ENCODE measurements at places on chromosomes 6 and 20.

- DNase-seq: no peak
Observed at GRCh38 chr20:43032459-43032858, 157.2 kb downstream of the PTPRT start.

GRCh38 chr6:12114055-12114503 is 102.0 kb downstream of the HIVEP1 start:
- DNase-seq: no peak

DNA sequence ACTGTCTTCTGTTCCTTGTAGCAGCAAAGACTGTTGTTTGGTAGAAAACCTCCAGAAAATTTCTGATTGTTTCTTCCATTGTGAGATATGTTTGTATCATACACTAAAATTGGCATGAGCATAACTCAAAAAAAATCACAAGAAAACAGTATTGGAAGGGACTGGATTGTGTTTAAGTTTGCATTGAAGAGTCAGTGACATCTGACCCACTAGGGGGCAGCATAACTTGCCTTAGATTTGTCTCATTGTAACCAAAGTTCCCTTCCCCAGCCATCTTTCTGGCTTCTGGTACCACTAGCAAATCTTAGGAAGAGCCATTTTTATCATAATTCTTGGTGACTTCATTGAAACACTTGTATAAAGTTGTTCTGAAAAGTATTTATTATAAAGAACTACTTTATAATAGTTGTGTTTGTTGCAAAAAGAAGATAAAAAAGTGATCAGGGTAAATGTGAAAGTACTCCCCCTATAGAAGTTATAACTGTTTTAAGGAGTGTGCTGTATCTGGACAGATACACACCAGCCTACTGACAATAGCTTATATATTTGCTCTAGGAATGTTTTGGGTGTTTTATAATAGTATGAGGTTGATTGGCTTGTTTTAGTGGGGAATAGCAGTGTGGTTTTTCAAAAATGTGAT is 7.7 kb downstream of the CSTF1 start:
- no peak for DNase-seq

DNA sequence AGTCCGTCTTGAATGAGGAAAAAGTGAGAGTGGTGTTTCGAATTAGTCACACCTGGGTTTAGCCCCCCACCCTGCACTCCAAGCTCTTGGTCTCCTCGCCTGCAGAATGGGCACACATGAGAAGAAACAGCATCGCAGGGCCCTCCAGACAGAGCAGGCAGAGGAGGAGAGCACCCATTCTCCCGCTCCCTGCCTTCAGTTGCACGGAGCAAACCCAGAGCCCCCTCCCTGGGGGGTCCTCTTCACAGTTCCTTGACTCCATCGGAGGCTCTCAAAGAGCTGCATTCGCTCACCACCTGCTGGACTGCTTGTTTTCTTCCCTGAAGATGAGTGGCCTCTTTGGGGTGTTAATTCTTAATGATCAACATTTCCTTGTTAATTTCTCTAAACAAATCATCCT is 5.1 kb downstream of the CST7 start:
- DNase-seq: no peak
